Fibroblast of mammary gland (primary cell): ENCODE measurements at places on chromosomes 16 and 17.

- DNase-seq: peak; percentile 41
Observed at GRCh38 chr16:56728980-56729734, 772 bp upstream of the NUP93 start.

DNA sequence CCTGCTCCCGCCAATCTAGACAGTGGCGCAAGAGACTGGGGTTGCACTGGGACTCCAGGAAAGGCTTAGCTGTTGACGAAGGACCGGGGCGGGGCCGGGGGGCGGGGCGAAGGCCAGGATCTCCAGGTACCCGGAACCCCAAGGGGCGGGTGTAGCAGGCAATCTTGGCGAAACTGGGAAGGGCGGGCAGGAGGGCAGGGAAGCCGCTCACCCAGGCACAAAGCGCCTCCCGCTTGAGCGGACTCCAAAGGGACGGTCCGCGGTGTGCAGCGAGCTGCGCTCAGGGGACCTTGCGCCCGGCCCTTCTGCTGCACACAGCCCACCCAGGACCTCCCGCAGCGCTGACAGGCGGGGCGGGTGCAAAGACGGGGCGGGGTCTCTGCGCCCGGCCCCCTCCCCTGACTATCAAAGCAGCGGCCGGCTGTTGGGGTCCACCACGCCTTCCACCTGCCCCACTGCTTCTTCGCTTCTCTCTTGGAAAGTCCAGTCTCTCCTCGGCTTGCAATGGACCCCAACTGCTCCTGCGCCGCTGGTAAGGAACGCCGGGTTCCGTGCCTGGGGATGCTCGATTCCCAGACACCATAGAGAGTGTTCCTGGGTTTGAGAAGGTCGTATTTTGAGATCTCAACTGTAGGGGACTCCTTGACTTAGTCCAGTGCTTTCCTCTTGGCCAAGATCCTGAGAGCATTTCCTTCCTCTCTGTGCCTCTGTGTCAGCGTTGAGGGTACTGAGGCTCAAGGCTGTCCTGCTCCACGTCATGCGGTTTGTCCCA, at the start of gene MT1F:
TSS of gene MT1F (plus strand) at position 405 of the 772 bp plus-strand sequence. CDS start at position 505, 100 bp downstream.
- peak; percentile 45 for DNase-seq

- peak; percentile 72 for DNase-seq
Observed at GRCh38 chr17:50893183-50893993, 27.2 kb upstream of the TOB1 start.

DNA sequence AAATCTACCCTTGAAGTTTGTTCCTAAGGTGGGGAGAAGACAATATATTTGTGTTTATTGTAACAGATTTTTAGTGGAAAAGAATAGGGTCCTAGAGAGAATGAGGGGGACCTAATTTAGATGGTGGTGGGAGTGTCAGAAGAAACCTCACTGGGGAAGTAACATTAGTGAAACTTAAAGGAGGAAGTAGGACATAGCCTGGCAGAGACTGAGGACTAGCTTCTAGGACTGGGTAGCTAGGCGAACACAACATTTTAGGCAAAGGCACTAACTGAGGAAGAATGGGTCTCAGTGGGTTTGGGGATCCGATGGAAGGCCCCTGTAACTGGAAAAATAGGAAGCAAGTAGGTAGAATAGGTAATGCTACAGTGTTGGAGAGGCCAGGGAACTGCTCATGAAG, 4.2 kb upstream of the ARL2BP start:
- no peak for DNase-seq

GRCh38 chr17:82121660-82122629, 23.9 kb upstream of the FASN start:
- DNase-seq: no peak

DNA sequence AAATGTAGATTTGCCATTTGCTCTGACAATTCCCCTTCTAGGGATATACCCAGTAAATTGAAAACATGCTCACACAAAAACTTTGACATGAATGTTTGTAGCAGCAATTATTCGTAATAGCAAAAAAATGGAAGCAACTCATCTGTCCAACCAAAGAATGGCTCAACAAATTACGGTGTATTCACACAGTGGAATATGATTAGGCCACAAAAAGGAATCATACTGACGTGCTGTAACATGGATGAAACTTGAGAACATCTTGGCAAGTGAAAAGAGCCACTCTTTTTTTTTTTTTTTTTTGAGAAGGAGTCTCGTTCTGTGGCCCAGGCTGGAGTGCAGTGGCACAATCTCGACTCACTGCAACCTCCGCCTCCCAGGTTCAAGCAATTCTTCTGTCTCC, 24.1 kb upstream of the SPNS3 start:
- peak; percentile 64 for DNase-seq

GRCh38 chr17:29458066-29458465, 67.9 kb downstream of the TAOK1 start:
- no peak for DNase-seq

- no peak for DNase-seq
Observed at GRCh38 chr17:40354221-40355122, 10.1 kb downstream of the GJD3 start.

DNA sequence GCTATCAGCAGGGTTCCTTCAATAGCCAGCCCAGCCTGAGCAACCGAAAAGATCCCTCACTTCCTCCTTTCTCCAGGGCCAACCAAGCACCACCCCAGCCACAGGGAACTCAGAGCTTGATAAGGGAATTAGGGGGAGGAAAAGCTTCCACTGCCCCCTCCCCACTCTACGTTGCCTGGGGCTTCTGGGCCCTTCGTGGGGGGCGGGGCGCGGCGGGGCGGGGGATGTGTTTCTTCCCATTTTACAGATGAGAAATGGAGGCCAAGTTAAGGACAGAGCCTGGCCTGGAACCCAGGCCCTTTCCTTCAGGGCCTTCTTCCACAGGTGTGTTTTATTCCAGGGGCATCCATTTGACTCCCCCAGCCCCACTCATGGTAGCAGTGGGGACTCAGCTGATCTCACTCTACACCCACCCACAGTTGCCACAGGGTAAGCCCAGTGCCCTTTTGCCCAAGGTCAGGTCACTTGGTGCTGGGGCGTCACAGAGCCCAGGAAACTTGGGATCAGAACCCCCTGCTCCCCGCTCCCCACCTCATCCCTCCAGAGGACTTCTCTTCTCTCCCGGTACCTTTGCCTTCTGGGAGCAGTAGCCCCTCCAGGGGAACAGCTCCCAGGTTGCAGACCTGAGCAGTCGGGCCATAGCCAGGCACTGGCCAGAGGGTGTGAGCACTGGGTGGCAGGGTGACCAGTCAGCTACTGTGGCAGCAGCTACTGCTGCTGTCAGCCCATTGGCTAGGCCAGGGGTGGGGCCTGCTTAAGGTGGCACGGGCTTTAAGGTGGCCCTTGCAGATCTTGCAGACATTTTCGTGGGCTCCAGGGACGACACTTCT, at the start of gene LDHD:
TSS of gene LDHD (minus strand) at position 700 of the 830 bp plus-strand sequence. CDS start at position 640, 60 bp downstream.
- DNase-seq: peak; percentile 61
